ENCODE measurements at places on chromosomes 1 and 21.

DNA sequence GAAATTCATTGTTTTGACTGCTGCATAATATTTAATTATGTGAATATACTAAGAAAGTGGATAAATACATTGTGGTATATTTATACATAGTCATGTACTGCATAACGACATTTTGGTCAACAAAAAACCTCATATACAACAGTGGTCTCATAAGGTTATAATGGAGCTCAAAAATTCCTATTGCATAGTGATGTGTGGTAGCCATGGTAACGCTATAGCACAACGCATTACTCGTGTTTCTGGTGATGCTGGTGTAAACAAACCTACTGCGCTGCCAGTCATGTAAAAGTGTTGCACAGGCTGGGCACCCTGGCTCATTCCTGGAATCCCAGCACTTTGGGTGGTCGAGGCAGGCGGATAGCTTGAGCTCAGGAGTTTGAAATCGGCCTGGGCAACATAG is 52.6 kb upstream of the NHLH2 start:
- DNase-seq = no peak

GRCh38 chr1:58893257-58893869 is 109.5 kb upstream of the JUN start:
- no peak for DNase-seq

DNA sequence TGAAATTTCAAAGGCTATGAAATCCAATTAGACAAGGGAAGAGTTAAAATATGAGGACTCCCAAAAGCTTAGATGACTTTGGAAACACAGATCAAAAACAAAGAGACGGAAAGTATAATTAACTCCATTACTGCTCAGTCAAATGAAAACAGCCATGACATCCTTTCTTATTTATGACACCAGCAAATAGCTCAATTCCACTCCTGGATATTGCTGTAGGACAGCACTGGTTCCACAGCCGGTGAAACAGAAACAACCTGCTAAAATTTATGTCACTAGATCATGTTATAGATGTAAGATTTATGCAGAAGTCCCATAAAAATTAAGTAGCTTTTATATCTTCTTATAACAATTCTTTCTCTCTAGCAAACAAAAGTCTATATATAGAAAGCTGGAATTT is 65.6 kb upstream of the RRP15 start:
- no peak for DNase-seq

- no peak for DNase-seq
Measured at GRCh38 chr1:48049823-48050535, 52.8 kb upstream of the TRABD2B start.

DNA sequence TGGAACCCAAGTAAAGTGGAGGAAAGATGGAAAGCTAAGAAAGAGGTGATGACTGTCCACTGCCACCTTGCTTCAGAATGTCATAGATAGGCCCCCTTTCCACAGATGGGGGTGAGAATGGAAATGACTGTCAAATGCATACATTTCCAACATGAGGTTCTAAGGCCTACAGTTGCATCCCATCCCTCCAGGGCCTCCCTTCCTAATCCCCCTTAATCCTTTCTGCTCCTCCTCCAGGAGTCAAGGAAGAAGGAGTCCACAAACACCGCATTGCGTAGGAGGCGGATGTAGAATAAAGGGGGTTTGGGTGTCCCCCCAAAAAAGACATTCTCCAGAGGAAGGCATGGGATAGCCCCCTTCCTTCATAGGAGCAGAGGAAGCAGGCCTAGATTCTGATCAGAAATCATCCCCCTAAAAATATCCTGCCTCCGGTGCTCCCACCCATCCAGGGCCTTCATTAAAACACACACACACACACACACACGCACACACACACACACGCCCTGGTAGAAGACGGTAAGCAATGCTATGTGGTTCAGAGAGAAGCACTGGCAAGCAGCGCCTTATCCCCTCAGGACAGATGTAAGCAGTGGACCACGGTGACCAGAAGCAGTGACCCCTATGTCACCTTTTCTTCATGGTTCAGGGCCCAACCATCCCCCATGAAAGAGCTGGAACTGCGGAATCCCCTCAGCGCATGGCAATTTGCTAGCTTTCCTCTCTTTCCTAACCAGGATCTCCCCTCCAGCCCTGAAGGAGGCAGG is 2.0 kb downstream of the SV2A start:
- DNase-seq = no peak

DNA sequence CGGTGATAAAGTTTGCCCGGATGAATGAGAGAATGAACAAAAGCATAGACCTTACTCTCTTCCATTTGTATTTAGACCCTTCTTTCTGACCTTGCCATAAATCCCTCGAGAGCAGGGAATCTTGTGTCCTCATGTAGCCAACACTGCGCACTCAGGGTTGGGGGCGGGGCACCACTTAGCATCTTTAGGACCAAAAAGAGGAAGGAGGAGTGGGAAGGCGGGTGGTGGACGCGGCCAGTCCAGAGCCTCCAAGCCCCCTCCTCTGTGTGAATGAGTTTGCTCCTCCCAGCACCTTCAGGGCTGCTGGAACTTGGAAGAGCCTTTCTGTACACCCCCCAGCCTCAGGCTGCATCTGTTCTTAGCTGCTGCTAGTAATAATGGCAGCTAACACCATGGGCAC is 141.9 kb upstream of the TMEM51 start:
- DNase-seq = no peak

- no peak for DNase-seq
Measured at GRCh38 chr1:235802573-235803346, 63.9 kb downstream of the LYST start.

- DNase-seq = no peak
Measured at GRCh38 chr1:2400950-2401649, 9.5 kb downstream of the RER1 start.

DNA sequence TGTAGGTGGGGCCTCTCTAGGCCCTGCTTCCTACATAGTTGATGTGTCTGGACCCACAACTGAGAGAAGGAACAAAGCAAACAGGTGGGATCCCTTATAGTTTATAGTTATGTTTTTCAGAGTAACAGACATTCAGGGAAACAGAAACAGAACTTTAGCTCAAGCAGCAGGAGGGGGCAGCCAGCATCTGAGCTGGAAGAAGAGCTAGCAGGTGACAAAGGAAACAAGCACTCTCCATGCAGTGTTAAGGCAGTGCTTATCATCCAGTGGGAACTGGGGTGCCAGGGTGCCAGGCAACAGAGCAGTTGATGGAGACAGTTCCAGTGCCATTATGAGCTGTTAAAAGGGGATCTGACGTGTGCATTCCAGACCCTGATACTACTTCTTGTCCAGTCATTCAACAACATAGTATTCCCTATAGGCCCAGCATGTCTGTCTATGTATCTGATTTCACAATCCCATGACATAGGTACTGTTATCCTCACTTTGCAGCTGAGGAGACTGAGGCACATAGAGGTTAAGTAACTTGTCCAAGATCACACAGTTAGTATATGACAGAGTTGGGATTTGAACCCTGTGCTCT is 13.5 kb downstream of the HIVEP3 start:
- no peak for DNase-seq

DNA sequence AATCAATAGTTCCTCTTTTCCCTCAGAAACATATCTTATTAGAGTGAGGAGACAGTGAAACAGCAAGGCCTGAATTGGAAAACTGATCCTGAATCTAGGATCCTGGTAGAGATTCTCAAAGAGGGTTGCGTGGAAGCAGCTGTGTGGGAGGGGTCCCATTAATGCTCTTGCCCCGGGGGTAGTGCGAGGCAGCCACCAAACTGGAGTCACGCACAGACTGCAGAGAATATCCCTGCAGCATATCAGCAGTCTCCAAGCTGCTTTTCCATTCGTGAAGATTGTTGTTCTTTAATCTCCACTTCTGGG is 150.1 kb downstream of the DISC1 start:
- DNase-seq = no peak

DNA sequence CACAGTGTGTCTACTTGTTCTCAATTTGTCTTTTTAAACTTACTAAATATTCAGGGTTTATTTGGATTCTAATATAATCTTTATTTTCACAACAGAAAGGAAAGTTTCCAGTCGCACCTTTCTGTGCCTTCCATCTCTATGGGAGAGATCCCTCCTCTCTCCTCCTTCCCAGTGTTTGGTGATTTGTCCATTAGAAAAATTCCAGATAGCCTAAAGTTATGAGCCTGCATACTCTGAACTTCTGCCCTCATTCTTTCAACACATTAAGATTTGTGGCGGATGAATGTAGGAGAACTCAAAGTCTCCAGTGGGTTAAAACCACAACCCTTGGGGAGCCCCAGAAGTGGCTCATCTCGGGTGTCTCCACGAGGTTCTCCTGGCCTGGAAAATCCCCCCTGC is 3.6 kb downstream of the NHLH2 start:
- DNase-seq = no peak
